T-helper 2 cell treated with Interferon-gamma antibody and Interleukin-4, amounts not matched to agents 100 ng/mL and 5 ng/mL, for 36 hours (primary cell): ENCODE measurements at places on chromosomes 5 and 9. TPM values are rescaled to one million over a fixed set of nuclear protein-coding genes. Genes with fewer than 3 reads are reported as not detected.

IFNA21 gene
- total RNA-seq, result not detected in 2 replicates

FAF2 gene
- total RNA-seq, result 39.2 and 42.5 TPM in 2 replicates

PRR16 gene
- total RNA-seq, result not detected in 2 replicates

PCDHGA12 gene
- total RNA-seq, result 0.16 and 0.18 TPM in 2 replicates

IFNA13 gene
- total RNA-seq, result not detected in 2 replicates

SLIT3 gene
- 0.64 and 0.66 TPM in 2 replicates for total RNA-seq

PDE6A gene
- not detected in 2 replicates for total RNA-seq

HAVCR1 gene
- total RNA-seq, result 1.7 and 2.2 TPM in 2 replicates

PTGS1 gene
- 0.43 and 0.45 TPM in 2 replicates for total RNA-seq

IFNE gene
- not detected in 2 replicates for total RNA-seq

MYOZ3 gene
- total RNA-seq, result 0.07 TPM in 1 of 2 replicates, not detected in the other

PCDHGB6 gene
- 0.25 and 0.41 TPM in 2 replicates for total RNA-seq

PPP2R2B gene
- total RNA-seq, result 0.52 and 0.80 TPM in 2 replicates

PRPF4 gene
- 36.8 and 37.2 TPM in 2 replicates for total RNA-seq

PPP6C gene
- total RNA-seq, result 50.6 and 57.1 TPM in 2 replicates

SPINK4 gene
- not detected in 2 replicates for total RNA-seq

SPINK7 gene
- total RNA-seq, result not detected in 2 replicates

CDK7 gene
- total RNA-seq, result 24.5 and 27.7 TPM in 2 replicates

IL9 gene
- 0.59 TPM in 1 of 2 replicates, not detected in the other for total RNA-seq

SLC36A3 gene
- total RNA-seq, result not detected in 2 replicates

UGT3A1 gene
- total RNA-seq, result not detected in 2 replicates

MYOT gene
- not detected in 2 replicates for total RNA-seq

NUP188 gene
- 103 and 109 TPM in 2 replicates for total RNA-seq

RHOBTB3 gene
- 0.41 and 0.59 TPM in 2 replicates for total RNA-seq

RGS7BP gene
- total RNA-seq, result not detected in 2 replicates
